ENCODE measurements at places on chromosomes 11 and 22.

DNA sequence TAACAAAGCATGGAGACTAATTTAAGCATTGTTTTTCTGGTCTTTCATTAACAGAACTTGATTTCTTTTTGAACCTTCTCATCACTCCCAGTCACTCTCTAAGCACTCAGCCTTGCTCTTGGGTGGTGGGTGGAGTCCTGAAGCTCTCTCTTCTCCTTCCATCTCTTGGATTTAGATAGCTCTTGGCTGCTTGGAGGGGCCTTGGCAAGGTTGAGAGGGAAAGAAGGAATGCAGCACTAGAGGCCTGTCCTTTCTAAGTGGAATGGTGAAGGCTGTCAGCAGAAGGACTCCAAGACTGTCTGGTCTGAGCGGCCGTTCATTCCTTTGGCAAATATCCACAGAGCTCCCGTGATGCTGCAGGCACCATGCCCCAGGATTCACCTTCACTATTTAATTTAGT lies 168.6 kb upstream of the E2F8 start:
- no peak for DNase-seq

GRCh38 chr22:46286006-46286405 lies 10.7 kb upstream of the GTSE1 start:
- no peak for DNase-seq

GRCh38 chr11:63764340-63764678 lies 4.3 kb downstream of the ZFTA start:
- no peak for DNase-seq

DNA sequence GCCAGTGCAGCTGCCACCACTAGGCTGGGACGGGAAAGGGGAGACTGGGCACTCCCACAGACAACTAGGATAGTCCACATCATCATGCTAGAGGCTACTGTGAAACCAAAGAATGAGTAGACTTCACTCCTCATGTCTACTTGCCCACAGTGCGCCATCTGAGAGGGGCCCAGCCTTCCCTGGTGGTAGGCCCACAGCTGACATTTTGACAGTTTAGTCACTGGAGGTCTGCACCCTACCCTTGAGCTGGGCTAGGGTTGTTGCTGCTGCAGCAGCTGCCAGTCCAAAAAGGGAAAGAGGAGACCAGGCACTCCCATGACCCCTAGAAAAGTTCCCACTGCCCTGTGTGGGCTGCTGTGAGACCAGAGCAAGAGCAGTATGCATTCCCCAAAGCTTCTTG lies 141.2 kb downstream of the DLG2 start:
- no peak for DNase-seq

GRCh38 chr11:116631201-116631600 lies 141.6 kb downstream of the BUD13 start:
- no peak for DNase-seq

DNA sequence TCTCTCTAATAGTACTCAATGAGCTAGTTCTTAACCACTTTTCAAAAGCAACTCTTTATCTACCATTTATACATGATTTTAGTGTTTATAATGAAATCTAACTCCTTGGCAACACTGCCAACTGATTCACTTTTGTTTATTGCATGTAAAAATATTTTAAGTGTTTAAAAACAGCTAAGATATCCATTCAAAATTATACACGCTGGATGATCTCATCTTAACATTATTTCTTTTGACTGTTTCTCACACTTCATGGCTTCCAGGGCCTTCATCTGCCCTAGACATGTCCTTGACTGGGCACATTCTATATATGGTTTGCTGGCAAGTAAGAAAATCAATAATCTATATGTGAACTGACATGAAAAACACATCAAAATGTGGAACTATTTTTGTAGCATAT lies 414.6 kb upstream of the LUZP2 start:
- DNase-seq: no peak

DNA sequence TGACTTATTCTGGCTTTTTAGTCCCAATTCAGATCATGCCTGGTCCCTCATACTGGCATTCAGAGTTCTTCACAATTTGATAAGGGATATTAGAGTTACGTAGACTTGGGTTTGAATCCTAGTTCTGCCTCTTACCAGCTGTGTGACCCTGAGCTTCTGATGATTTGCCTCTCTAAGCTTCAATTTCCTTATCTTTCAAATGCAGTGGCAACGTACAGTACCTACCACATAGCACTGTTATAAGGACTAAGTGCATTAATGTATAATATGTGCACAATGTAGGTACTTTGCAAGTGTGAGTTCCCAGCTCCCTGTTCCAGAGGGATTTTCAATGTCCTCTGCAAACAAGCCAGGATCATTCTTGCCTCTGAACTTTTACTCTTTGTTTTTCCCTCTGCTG lies 7.3 kb downstream of the RHOG start:
- no peak for DNase-seq

DNA sequence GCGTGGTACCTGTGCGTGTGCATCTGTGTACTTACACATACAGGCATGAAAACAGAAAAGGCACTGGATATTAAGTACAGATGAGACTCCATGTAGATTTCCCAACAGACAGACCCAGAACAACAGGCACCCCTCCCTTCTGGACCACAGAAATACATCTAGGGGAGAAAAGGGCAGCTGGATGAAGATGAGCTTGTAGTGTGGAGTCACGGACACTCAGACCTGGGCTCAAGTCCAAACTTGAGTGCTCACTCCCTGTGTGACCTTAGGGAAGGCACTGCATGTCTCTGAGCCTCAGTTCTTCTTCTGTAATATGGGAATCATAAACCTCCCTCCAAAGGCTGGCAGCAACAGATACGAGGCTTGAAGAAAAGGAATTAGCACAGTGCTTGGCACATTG lies 108.9 kb downstream of the GALNT18 start:
- no peak for DNase-seq

DNA sequence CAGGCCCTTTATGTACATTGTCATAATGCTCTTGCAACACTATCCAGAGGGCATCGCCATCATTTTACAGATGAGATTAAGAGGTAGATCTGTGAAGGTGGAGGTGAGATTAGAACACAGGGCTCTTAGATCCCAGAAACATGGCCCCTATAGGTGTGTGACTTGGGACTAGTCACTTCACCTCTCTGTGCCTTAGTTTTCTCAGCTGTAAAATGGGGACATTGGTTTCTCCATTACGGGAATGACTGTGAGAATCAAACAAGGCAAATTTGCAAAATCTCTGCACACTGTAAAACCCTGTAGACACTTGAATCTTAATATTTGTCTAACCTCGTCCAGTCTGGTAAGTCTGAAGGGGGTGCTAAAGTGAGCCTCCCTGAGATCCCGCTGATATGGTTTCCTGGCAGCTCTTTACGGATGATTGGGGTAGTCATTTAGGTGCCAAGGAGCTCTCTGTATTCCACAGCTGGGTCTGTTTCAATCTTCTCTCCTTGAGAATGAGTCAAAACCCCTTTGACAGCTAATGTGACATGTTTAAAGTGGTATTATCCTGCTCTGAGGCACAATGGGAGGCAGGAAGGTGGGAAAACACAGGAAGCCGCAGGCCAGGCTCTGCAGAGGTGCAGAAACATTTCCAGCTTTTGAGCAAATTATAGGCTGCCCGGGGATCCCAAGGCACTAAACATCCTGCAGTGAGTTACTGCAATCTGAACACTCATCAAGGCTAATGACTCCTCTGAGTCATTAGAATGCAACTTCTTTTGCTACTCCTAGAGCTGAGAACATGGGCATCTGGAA lies 140.8 kb downstream of the CCDC81 start:
- DNase-seq: no peak

- DNase-seq: no peak
Measured at GRCh38 chr22:39241794-39242594, 2.8 kb downstream of the PDGFB start.

GRCh38 chr11:94128291-94128745 lies 323 bp upstream of the PANX1 start:
- DNase-seq: no peak

DNA sequence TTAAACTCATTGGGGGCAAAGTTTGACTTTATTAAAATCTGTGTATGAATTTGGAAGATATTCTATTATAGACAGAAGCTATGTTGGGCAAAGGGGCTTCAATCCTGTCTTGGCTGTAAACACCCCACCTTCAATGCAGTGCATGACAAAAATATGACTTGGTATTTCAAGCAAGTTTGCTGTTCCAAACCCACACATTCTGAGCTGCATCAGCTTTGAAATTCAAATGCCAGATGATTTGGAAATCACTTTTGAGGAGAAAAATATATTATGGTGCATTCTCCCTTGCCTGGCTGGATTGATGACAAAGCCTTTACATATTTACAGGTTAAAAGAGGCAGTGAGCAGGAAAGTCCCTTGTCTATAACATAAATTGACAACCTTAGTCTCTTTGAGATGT lies 760.0 kb downstream of the NELL1 start:
- no peak for DNase-seq

DNA sequence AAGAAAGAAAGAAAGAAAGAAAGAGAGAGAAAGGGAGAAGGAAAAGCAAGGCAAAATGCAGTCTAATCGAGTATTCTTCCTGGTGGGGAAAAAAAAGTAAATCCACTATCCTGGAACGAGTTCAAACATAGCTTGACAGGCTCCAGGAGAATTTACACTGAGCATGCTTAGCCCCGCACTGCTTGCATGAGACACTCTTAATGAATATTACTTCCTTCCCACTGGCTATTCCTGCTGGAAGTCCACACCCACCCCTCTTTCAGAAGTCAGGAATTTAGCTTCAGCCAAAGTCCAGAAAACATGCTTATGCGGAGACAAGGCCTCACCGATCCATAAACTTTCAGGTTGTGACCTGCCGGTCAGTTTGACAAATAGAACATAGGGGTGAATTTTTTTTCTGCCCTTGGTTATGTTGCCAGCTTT lies 251.8 kb upstream of the BLID start:
- no peak for DNase-seq

DNA sequence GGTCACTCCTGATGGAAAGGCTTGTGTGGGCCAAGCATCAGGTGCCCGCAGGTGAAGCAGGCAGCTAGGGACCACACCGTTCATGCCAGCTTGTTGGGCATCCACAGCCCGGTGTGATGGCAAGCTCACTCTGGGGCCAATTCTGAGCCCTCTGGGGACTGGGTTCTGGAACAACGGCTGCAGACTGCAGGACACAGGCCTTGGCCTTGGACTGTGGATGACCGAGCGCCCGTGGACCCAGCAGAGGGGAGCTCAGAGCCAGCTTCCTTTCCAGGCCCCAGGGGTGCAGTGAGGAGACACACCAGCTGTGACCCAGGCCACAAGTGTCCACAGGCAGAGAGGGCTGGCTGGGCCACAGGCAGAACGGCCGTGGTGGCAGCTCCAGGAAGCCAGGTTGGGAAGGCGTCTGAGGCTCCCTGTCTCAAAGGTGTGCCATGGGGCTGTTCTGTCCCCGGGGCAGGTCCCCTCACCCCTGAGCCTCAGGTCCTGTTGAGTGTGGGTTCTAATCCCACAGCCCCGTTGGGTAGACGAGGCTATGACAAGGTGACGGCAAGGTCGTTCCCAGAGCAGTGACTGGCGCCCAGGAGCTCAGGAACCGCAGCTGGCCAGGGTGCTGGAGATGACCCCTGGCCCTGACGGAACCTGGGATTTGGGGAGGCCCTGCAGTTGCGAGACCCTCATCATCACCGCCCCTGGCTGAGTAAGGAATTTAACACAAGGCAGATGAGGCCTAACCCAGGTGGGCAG lies 1079.4 kb downstream of the BRD1 start:
- no peak for DNase-seq
